ENCODE measurements at places on chromosomes 11 and 22. TPM values are rescaled to one million over a fixed set of nuclear protein-coding genes. Genes with fewer than 3 reads are reported as not detected.

Gene AQP11
- 0.36 TPM for polyA plus RNA-seq

Gene OR8G5
- polyA plus RNA-seq = not detected

Gene MICAL3
- polyA plus RNA-seq = 11.7 TPM

Gene CCDC188
- not detected for polyA plus RNA-seq

Gene DUSP8
- polyA plus RNA-seq = not detected

Gene RAB36
- 0.80 TPM for polyA plus RNA-seq

Gene TRIM49B
- not detected for polyA plus RNA-seq

Gene WNT7B
- not detected for polyA plus RNA-seq

Gene SERPING1
- polyA plus RNA-seq = not detected

Gene RAB39A
- polyA plus RNA-seq = 1.00 TPM

Gene CD151
- 1.8 TPM for polyA plus RNA-seq

Gene FAM111B
- 69.2 TPM for polyA plus RNA-seq

Gene HTR3A
- polyA plus RNA-seq = 1.8 TPM

Gene JAM3
- 7.1 TPM for polyA plus RNA-seq

Gene ARHGAP20
- 0.63 TPM for polyA plus RNA-seq

Gene RAG2
- polyA plus RNA-seq = not detected

Gene VPS37C
- 1.6 TPM for polyA plus RNA-seq

Gene MFRP
- polyA plus RNA-seq = not detected

Gene KDM4E
- polyA plus RNA-seq = not detected

Gene KCNJ4
- not detected for polyA plus RNA-seq

Gene CCDC34
- polyA plus RNA-seq = 1.9 TPM

Gene PKP3
- polyA plus RNA-seq = not detected

Gene DENND6B
- 0.36 TPM for polyA plus RNA-seq

Gene HDHD5
- 32.4 TPM for polyA plus RNA-seq

Gene OR2AG1
- not detected for polyA plus RNA-seq

Gene OR10W1
- polyA plus RNA-seq = not detected

Gene FAM180B
- not detected for polyA plus RNA-seq

Gene GLYATL1
- 0.54 TPM for polyA plus RNA-seq

Gene MIOX
- polyA plus RNA-seq = not detected

Gene SNX32
- 2.1 TPM for polyA plus RNA-seq

Gene TMEM86A
- polyA plus RNA-seq = 0.60 TPM

Gene OLFML1
- 0.81 TPM for polyA plus RNA-seq

Gene MPPED2
- polyA plus RNA-seq = 0.47 TPM

Gene OR2AG2
- not detected for polyA plus RNA-seq

Gene C11orf87
- polyA plus RNA-seq = not detected

Gene BEST1
- polyA plus RNA-seq = 2.1 TPM

Gene FGF4
- polyA plus RNA-seq = not detected

Gene DDI1
- polyA plus RNA-seq = not detected

Gene TSSK2
- polyA plus RNA-seq = not detected

Gene ALX4
- polyA plus RNA-seq = not detected

Gene SLC5A12
- polyA plus RNA-seq = not detected

Gene CTSF
- polyA plus RNA-seq = 11.0 TPM

Gene NXPE1
- not detected for polyA plus RNA-seq

Gene OR1S1
- polyA plus RNA-seq = not detected

Gene TMEM121B
- not detected for polyA plus RNA-seq

Gene STIM1
- polyA plus RNA-seq = 38.2 TPM

Gene MMP13
- polyA plus RNA-seq = not detected

Gene MB
- polyA plus RNA-seq = not detected

Gene TMPRSS4
- polyA plus RNA-seq = not detected

Gene ADM2
- not detected for polyA plus RNA-seq

Gene INPP5J
- polyA plus RNA-seq = not detected

Gene PIM3
- polyA plus RNA-seq = 46.7 TPM

Gene B3GAT1
- not detected for polyA plus RNA-seq

Gene LINC01488
- not detected for polyA plus RNA-seq

Gene DEUP1
- polyA plus RNA-seq = not detected

Gene SCGB1D2
- not detected for polyA plus RNA-seq

Gene MPZL2
- not detected for polyA plus RNA-seq

Gene GAL3ST1
- not detected for polyA plus RNA-seq

All from naive B cell (primary cell).